ENCODE measurements at places on chromosomes 4 and X.

DNA sequence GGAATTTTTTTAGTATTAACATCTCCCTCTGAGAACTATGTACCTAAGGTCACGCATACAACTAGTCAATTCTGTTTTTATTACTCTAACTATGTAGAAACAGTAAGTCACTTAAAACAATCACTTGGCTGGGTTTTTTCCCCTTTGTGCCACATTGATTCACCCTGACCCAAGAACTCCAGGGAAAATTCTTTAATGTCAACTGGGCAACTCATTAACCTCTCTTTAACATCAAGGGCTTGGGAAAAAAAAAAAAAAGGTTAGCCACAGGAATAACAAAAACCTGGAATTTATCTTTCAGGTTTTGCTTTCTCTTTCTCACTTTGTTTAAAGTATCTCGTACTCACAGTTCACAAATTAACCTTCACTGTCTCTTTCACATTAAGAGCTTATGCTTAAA is 8.1 kb downstream of the RPL9 start:
- DNase-seq = no peak

- no peak for DNase-seq
These were observed 103.8 kb downstream of the DDX53 start for GRCh38 chrX:23103546-23103945.

- no peak for DNase-seq
These were observed 11.8 kb downstream of the MOB1B start for GRCh38 chr4:70914000-70914399.

DNA sequence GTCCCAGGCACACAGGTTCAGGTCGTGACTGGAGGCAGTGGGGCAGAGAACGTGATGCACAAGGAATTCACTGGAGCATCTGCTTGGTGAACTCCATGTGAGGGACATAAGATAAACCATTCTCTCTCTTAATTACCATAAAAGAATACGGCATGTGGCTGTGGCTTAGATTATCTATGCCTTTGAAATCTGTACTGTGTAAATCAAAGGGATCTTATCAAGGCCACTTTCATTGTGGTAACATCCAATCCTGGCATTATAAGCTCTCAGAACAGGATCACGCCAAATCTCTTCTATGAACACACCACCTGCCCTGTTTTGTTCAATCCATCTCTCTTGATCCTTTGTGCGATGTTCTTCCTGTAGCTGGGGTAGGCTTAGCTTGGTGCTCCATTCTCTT is 192.3 kb downstream of the SPATA18 start:
- DNase-seq = no peak

DNA sequence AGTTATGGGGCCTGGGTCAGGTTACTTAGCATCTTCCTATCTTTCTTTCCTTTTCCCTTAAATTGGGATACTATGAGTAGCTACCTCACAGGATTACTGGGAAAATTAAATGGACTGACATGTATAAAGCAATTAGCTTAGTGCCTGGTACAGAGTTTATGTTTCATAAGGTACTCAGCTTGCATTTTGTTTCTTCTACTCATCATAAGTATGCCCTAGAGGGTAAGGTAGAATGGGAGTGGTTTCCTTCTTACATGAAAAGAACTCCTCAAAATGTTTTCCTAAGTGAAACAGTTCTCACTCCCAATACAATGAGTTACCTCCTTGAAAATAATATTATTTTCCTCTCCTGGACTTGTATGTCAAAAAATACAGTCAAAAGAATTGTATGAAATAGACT is 75.7 kb downstream of the NPFFR2 start:
- DNase-seq = no peak

GRCh38 chrX:53049127-53049517 is 533 bp downstream of the GPR173 start:
- no peak for DNase-seq

DNA sequence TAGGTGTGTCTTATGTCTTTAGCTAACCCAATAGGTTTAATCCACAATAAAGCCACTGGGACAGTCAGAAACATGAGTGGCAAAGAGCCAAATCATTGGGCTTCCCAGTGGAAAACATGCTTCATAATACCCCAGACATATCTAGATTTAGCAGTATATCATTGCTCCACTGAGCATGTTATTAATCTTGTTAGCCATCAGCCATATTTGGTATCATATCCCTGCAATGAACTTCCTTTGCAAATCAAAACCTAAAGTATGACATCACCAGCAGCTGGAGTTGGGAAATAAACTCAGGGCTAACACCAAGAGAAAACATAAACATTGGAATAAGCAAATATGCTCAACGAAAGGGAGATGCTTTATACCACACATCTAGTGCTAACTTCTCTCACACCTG is 280.8 kb upstream of the NOCT start:
- peak; percentile 49 for DNase-seq

DNA sequence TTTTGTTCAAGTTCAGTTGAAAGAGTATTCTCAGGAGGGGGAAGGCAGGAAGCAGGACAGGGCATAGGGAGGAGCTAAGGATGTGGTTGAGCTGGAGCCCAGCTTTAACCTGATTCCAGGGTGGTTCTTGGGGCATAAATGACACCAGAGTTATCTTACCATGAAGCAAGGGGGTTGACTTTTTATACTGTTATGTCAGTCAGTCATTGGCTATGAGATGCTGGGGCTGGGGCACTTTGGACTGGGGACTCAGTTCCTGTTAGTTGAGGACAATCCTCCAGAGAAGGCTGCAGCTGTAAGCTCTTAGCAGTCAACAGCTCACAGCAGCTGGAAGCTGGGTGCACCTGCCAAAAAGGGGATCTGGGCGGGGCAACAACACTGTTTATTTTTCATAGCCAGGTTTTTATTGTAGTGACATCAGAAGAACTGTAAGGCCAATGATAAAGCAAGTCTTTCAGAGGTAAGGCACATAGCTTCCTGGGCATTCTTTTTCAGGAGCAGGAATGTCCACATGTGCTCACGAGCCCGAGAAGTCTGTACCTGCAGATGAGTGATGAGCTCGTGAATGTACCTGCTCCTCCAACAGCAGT is 78.5 kb downstream of the MID1IP1 start:
- no peak for DNase-seq

- no peak for DNase-seq
These were observed 90.3 kb downstream of the JAKMIP1 start for GRCh38 chr4:6109842-6110560.

DNA sequence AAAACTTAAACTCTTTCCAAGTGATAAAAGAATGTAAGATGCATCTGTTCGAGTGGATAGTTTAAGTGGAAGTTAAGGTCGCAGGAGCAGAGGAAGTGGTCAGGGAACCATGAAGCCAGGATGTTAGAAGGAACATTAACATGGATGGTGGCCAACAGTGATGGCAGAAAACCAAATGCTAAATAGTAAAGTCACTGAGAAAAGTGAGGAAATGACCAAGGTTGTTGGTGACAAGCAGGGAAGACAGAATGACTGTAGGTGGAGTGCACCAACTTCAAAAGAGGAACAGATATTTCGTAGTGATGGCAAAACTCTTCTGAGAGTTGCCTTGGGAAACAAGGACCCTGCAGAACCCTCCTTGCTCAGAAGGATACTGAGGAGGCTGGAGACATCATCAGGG is 226.2 kb downstream of the PALLD start:
- DNase-seq = no peak

GRCh38 chrX:12139934-12140611 is 1.8 kb downstream of the FRMPD4 start:
- DNase-seq = no peak

DNA sequence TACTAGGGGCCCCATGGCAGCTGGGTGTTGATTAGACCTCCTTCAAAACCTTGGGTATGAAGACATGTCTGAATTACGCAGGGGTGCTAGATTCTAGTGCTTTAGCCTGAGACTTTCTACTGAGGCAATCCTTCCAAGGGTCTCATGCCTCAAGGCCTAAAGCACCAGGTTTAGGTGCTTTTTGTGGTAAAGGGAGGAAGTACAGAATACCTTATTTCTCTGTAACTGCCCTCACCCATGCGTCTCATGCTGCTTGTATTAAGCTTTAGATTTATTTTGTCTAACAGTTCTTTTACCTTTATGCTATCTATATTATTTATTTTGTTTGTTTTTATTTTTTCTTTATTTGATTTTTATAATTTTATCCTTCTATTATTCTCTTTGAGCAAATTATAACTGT is 190.2 kb upstream of the GK2 start:
- no peak for DNase-seq

DNA sequence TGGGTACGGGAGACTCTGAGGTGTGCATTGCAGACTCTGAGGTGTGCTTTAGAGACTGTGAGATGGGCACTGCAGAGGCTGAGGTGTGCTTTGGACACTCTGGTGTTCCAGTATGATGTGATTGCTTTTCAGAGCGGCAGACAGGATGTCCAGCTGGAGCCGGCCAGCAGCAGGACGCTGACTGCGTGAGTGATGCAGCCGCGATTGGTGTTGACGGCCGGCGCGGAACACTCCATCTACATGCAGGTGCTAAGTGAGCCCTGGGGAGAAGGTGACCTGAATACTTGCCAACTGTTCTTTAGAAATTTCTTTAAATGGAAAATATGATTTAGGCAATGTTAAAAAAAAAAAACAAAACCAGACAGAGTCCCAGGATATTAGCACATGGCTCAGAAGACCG is 103.1 kb upstream of the PPP2R3B start:
- DNase-seq = no peak

DNA sequence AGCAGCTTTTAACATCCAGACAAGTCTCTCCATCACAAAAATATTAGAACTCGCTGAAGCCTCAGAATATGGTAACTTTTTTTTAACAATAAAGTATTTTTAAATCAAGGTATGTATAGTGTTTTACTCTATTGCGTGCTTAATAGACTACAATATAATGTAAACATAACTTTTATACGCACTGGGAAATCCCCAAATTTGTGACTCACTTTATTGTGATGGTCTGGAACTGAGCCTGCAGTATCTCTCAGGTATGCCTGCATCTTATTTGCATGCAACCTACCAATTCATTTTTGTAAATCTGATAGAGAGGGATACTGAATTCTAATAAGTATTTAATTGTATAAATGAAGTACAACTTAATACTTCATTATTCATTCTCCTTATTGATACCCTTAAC is 823.5 kb downstream of the ADGRL3 start:
- no peak for DNase-seq

- DNase-seq = no peak
These were observed 4.3 kb downstream of the TMPRSS11E start for GRCh38 chr4:68451246-68452211.

DNA sequence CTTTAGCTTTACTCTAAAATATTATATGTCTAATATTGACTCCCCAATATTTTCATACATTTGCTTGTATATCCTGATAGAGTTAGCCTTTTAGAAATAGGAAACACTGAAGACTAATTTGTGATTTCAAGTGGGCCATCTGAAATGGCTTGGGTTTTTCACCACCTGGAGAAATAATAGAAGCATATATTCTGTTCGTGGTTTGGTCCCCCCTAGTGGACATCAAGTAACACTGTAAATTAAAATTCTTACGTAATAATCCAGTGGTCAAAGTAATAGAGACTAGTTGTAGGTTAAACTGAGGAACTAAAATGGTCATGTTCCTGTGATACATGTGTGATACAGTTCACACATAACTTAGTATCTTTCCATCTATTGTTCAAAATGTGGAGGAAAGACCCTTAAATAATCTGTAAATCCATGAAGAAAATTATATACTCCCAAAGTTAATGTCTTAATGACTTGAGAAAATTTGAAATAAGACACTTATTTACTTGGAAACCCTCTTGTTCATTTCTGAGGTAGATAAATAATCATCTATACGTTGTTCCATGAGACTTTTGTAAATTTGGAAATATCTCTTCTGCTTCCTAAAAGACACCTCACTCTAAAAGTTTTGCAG is 79.8 kb upstream of the SMARCAD1 start:
- DNase-seq = peak; percentile 2

GRCh38 chrX:15336023-15336413 is 695 bp upstream of the PIGA start:
- no peak for DNase-seq

- peak; percentile 63 for DNase-seq
These were observed 605 bp downstream of the ANXA5 start for GRCh38 chr4:121696170-121696580.

- no peak for DNase-seq
These were observed at the start of gene CPE for GRCh38 chr4:165378745-165379677. TSS of gene CPE (plus strand) at chr4:165379008. CDS start at chr4:165379222, 214 bp downstream.

- no peak for DNase-seq
These were observed 26.3 kb downstream of the PDHA1 start for GRCh38 chrX:19370061-19370460.

- DNase-seq = no peak
These were observed 7.7 kb downstream of the LAP3 start for GRCh38 chr4:17584521-17585213.

GRCh38 chr4:94497690-94498089 is 45.9 kb downstream of the PDLIM5 start:
- no peak for DNase-seq

DNA sequence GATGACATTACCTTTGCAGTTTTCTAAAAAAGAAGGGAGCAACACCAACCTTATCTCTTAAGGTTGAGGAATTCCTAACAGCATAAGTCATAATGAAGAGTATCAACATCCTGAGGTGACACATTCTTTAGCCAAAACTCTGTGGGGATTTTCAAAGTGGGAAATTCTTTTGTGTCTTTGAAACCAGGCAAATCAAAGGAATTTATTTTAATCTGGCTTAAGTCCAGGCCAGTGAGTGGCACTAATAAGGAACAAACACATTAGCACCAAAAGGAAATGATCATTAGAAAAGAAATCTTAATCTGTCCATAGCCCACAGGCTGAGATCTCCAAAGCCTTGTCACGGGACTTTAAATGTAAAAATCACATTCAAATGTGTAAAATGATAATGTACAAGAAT is 110.1 kb downstream of the LARP7 start:
- DNase-seq = no peak

DNA sequence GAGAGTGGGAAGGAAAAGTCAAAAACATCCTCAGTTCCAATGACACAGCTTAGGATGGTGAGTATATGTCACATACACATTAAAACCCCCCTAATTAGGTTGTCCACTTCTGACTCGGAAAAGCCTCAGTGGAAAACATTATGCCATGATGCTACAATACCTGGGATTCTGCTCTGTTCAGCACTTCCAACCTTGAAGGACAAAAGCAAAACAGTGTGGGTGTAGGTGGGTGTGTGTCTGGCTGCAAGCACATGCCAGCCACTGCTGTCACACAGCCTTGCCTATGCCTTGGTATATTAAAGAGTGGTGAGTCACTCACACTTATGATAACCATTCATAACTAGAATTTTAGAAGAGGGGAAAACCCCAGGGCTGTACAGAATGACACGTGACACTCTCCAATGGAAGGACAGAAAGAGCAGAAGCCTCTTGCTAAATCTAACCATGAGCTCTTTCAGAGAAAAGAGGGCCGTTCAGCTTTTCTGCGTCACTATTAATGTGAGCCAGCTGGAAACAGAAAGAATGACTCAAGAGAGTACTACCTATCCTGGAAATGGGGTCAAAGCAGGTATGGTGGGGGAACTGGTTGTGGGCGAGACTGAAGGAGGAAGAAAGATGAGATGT is 159.6 kb downstream of the TET2 start:
- DNase-seq = no peak

- no peak for DNase-seq
These were observed 921.8 kb upstream of the FTHL17 start for GRCh38 chrX:31993637-31994036.

DNA sequence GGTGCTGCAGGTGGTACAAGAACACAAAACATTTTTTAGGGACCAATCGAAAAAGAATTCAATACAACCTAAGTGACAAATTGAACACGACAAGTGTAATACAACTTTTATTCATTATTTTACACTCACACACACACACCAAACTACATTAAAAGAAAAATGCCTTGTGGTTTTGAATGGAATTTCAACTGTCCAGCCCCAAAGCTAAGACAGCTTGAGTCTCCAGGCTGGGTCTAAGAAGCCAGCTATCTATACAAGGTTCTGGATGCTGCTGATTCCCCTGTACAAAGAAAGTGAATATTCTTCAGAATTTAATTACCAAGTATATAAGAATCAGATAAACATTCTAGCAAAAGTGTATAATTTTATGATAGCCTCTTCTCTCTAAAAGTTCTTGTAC is 118.2 kb downstream of the PPP3CA start:
- DNase-seq = no peak

Data from AG09319 (cell line).